HuH-7 (cell line): ENCODE measurements at places on chromosomes 3 and 15.

DNA sequence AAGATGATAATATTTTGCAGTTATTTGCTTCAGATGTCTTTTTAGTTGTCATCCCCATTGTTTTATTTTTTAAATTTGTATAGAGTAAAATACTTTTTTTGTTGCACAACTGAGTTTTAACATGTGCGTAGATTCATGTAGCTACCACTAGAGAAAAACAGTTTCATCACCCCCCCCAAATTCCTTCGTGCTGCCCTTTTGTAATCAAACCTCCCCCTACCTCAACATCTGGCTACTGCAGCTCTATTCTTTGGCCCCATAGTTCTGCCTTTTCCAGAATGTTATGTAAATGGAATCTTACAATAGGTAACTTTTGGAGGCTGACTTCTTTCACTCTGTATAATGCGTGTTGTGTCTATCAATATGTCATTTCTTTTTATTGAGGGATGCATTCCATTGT is 232.0 kb upstream of the RASGRP1 start:
- no peak for DNase-seq

GRCh38 chr15:61130950-61131942 is 97.9 kb downstream of the RORA start:
- no peak for DNase-seq

DNA sequence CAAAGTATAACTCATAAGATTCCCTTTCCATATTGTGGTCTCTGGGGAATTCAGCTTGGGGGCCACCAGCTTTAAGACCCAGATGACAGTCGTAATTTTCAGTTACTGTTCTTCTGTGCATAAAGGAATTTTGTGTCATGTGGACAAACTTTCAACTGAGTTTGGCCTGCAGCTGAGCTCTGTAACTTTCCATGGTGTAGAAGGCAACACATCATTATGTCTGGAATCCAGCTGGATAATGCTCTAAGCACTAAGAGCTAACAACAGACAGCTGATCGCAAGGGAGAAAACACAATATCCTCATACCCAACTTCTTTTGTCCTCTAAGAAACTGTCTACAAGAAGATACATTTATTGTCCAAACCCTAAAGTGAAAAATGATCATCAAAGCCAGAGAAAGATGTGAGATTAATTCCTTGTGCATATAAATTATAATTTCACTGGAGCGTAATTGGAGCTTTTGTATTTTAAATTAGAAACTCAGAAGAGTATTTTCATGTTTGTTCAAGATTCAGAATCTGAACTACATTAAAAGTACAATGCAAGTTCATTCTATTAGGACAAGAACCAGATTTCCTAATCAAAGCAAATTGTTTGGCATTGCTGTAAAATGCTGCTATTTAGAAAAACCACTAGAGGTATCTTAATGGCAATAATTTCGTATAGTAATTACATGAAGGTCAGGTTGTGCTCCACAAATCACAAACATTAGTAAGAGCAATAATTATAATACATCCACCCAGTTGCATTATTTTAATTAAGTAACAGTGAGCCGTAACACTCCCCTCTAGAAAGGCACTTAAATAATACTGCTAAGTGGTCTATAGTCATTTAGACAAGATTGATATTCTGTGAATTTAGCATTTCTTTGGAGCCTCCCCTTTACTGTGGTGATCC is 218.8 kb downstream of the ATP8B4 start:
- DNase-seq: no peak

- DNase-seq: peak; percentile 60
These were observed 17.1 kb downstream of the ZBED2 start for GRCh38 chr3:111577798-111578685.

GRCh38 chr3:122991236-122991985 is 36.2 kb downstream of the SEMA5B start:
- DNase-seq: no peak

GRCh38 chr3:23685541-23686258 is 120.1 kb upstream of the UBE2E1 start:
- DNase-seq: no peak

DNA sequence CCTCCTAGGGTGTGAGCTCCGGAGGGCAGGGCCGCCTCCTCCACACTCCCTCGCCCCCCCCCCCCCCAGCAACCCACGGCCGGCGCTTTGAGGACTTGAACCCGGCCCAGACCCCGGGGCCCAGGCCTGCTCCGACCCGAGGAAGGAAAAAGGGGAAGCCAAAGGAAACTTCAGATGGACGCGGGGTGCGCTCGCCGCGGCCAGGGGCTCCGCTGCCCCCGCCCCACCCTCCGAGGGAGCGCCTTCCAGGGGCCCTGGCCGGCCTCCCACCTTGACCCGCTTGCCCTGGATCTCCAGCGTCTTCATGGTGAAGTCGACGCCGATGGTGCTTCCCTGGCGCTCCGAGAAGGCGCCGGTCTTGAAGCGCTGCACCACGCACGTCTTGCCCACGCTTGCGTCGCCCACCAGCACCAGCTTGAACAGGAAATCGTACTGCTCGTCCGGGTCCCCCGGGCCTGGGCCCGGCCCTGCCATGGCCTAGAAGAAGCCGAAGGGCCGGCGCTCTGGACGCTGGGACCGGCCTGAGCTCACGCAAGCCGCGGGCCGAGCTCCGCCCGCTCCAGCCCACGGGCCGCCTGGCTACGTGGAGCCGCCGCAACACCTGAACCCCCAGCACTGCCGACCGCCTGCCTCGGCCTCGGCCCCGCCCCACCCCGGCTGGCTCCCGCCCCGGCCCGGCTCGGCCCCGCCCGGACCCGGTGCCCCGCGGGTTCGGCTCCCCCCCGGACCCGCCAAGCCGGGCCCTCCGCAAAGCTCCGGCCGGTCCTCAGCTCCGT is 400 bp downstream of the RAB43 start:
- no peak for DNase-seq

GRCh38 chr15:93060336-93061248 is 28.4 kb downstream of the RGMA start:
- no peak for DNase-seq

DNA sequence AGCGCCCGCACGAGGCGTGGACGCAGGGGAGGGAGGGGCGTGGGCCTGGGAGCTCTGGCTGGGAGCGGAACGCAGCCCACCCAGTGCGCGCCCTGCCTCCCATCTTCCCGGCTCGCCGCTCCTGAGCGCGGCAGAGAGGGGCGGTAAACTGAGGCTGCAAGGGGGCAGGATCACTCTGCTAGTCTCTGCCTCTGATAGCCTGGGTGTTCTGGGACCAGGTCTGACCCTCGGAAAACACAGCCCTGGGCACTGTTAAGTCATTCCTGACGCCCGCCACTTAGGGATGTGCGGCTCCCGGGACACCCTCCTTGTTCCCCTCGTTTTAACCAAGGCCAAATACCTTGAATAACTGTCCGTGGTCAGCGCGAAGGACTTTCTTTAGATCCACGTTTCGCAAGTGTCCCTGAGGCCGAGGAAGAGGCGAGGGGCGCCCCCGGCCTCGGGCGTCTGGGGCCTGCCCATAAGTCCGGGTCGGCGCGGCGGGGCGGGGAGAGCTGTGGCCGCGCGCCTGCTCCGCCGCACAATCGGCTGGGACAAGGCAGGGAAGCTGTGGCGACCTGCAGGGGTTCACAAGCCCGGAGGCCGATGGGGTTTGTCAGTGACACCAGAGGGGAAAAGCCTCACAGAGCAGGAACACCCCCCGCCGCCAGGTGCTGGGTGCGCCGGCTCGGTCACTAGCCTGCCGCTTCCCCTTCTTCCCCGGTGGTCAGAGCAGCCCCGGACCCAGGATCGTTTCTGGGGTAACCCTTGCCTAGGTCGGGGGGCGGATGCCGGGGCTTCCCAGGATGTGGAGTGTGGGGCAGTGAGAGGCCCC is 1.5 kb downstream of the ITPKA start:
- DNase-seq: peak; percentile 58

- DNase-seq: no peak
These were observed 24.2 kb upstream of the C15orf39 start for GRCh38 chr15:75177360-75178071.

DNA sequence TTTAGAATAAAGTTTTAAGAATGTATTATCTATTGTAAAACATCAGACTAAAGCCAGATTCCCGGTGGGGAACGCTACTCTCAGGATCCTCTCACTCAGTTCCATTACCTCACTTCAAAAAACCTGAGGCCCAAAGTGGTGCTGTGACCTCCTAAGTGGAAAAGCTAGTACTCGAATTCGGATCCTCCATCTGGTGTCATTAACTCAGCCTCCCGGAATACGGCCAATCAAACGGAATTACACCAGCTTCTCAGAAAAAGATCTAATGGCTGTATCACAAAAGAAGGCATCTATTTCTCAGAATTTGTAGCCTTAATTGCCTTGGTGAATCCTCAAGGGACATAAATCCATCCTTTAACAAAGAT is 627 bp downstream of the ACAD11 start:
- DNase-seq: peak; percentile 37

DNA sequence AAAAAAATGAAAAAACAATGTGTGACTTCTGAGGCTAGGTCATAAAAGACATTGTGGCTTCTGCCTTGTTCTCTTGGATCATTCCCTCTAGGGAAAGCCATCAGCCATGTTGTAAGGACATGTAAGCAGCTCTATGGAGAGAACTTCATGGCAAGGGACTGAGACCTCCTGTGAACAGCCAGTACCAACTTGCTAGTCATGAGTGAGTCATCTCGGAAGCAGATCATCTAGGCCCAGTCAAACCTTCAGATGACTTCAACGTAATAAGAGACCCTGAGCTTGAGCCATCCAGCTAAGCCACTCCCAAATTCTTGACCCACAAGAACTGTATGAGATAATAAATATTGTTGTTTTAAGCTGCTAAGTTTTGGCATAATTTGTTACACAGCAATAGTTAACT is 4.9 kb downstream of the MON1A start:
- no peak for DNase-seq

GRCh38 chr15:44394062-44394461 is 33.4 kb upstream of the CTDSPL2 start:
- DNase-seq: peak; percentile 20

DNA sequence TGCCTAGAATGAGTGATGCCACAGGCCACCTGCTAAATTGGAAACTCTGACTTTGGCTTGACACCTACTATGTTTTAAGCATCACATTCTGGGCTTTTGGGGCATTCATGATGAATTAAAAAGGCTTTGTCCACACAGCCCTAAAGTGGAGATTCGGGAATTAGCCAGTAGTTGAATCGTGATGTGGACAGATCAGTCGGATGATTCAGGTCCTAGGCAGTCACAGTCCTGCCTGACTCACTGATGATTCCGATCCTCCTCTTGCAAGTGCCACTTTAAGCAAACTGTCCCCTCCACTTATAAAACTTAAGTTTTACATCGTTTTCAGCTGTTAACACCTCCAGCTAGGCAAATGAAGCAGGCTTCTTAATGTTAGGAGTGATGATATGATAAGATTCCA is 75.3 kb downstream of the SYNPR start:
- DNase-seq: no peak
